ENCODE measurements at places on chromosomes 3 and 15.

GRCh38 chr3:11625376-11626083, 18.2 kb downstream of the VGLL4 start:
- no peak for DNase-seq

GRCh38 chr3:44439499-44440295, 37.8 kb downstream of the ZNF445 start:
- no peak for DNase-seq

DNA sequence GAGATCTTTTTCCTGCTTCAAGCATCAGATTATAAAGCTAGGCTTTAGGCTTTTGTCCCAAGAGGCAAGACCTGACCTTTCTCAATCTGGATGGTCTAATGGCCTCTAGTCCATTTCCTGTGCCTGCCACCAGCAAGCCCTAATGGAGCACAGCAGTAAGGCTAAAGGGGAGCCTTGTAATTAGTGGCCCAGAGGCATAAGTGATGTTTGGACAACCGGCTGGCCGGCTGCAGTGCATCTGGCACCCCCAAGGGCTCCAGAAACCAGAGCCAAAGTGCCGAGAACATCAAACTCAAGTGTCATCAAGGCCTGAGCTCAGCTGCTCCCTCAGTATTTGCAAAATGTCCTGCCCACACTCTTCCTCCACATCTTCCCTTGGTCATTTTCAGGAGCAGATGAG, 31.9 kb upstream of the RTP4 start:
- no peak for DNase-seq

- no peak for DNase-seq
Observed at GRCh38 chr15:71899674-71900073, 89.3 kb downstream of the NR2E3 start.

DNA sequence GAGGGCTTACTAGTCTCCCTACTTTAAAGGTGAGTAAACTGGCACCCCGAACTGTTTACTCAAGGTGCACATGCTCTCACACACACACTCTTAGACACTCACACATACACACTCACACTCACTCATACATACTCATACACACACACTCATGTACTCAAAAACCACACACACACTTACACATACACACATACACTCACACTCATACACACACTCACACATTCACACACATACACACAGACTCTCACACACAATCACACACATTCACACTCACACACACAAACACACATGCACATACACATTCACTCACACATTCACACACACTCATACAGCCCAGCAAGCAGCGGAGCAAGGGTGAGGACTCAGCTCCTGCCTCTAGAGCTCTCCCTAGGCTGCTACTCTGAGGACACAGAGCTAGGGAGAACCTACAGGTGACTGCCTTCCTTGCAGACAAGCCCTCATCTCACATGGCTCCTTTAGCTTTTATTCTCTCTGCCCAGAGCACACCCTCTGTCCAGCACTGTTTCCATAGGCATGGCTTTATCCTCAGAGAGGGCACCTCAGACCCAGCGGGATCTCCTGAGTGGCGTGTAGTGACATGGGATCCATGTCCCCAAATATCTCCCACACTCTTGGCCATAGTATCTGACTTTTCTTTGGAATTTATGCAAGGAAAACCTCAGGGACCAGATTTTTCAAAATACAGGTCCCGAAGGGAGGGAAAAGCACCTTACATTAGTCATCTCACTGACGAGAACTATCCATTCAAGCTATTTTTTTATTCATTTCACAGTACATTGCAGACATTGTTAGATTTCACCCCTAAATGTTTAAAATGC, 26.2 kb upstream of the ATG7 start:
- no peak for DNase-seq

- no peak for DNase-seq
Observed at GRCh38 chr3:31922962-31923361, 58.1 kb downstream of the OSBPL10 start.

- no peak for DNase-seq
Observed at GRCh38 chr3:44865272-44866035, 3.7 kb downstream of the TMEM42 start.

GRCh38 chr3:49173116-49173791, 1.9 kb downstream of the KLHDC8B start:
- DNase-seq = no peak

DNA sequence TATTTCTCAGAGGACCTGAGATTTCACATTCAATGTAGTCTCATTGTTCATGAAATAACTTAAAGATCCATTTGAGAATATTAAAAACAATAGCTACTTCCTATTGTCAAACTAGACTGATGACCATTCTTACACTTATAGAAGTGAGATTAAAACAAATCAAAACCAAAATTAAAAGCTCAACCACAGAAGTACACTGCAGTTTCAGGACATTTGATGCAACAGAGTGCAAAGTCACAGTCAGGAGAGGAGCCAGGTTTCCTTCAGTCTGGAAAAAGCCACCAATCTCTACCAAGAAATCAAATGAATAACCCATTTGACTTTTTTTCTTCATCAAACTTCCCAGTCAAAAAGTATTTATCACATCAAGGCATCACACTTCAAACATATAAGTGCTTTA, 5.5 kb downstream of the CCPG1 start:
- no peak for DNase-seq

DNA sequence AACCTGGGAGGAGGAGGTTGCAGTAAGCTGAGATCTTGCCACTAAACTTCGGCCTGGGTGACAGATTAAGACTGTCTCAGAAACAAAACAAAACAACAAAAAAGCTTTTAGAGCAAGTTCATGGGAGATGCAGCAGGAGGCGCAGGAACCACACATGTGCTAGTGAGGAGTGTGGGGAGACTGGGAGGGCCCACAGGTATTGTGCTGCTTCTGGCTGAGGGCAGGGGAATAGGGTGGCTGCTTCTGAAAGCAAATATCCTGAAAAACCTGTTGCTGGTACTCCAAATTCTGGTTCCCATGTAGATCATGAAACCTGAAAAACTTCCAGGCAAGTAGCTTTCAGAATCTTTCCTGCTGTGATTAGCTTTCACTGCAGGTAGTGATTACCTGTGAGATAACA, 22.1 kb downstream of the TYRO3 start:
- DNase-seq = no peak

- DNase-seq = no peak
Observed at GRCh38 chr3:114216186-114216970, 21.0 kb downstream of the ZNF80 start.

- no peak for DNase-seq
Observed at GRCh38 chr3:52093756-52094545, 37.6 kb upstream of the DUSP7 start.

Data from cortex of kidney (tissue), 1 donor.